Effector CD8-positive, alpha-beta T cell (primary cell): ENCODE measurements at places on chromosomes 2 and 18.

- no peak for DNase-seq
These were observed 112.5 kb upstream of the CREB1 start for GRCh38 chr2:207417301-207417718.

GRCh38 chr2:112867701-112868631, 31.4 kb upstream of the IL1B start:
- DNase-seq, result no peak

DNA sequence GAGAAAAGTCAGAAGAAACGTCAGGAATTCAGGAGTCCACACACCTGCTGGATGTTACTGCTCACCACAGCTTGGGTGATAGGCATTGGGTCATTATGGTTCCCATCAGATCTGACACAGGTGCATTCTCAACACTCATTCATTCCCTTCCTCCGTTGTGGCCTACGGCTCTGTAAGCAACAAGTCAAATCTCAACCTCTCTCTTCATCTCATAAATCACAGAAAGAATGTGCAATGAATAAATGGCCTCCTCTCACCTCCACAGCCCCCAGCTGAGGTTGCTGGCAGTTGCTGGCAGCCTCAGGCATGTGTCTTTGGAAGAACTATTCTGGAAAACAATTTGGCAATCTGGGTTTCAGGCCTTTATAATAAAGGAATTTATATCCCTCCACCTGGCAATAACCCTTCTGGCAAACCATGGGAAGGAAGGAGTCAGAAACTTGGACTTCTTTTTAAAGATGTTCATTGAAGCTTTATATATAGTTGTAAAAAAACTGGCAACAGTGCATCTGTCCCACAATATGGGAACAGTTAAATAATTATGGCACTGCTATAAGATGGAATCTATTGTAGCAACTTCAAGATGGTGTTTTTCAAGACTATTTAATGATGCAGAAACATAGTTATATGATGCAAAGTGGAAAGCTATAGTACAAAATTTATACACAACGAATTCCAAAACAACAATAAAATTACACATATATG, 175.4 kb downstream of the ANAPC1 start:
- no peak for DNase-seq

DNA sequence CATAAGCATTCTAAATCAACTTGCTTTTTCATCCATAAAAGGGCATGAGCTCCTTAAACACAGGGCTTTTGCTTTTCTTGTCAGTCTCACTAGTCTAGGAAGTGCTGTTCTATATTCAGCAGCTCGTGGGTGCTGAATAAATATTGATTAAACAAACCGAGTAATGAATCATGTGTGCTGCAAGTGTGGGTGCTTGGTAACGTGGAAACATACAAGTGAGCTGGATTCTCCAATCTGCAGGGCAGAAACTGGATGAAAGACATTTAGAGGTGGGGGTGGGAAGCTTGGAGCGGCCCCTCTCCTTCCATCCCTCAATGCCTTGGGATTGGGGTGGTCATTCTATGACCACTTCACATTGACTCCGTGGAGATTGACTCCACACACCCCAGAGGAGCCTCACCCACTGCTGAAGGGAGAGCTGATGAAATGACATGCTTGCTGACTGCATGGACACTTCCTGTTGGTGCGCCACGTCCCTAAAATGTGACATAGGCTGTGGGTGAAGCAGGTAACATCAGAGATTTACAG, 114.6 kb downstream of the DOCK10 start:
- DNase-seq, result peak; percentile 34

DNA sequence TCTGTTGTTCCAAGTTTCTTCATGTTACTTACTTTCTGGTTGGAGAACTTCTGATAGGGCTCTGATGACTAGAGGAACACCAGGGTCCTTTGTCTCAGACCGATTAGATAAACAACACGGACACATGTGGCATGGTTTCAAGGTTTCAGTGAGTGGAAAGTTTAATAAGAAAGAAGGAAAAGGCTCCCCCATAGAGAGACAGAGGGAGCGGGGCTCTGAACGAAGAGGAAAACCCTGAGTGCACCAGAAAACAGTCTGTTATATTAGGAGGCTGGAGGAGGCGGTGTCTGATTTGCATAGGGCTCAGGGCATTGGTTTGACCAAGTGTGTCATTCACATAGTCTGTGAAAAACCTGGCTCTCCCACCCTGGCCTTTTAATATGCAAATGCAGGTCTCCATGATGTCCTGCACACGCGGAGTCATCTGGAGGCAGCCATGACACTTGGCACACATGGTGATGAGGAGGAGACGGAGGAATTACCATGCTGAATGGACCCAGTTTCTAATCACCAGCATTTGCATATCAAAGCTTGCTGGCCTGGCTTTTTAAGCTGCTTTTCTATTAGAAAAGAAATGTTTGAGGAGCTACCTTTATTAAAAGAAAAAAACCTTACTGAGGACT, 94.2 kb downstream of the PTPN4 start:
- no peak for DNase-seq

- no peak for DNase-seq
These were observed 5.8 kb downstream of the DLX2 start for GRCh38 chr2:172096626-172097547.

- no peak for DNase-seq
These were observed 16.9 kb downstream of the GPR55 start for GRCh38 chr2:230908092-230908594.

DNA sequence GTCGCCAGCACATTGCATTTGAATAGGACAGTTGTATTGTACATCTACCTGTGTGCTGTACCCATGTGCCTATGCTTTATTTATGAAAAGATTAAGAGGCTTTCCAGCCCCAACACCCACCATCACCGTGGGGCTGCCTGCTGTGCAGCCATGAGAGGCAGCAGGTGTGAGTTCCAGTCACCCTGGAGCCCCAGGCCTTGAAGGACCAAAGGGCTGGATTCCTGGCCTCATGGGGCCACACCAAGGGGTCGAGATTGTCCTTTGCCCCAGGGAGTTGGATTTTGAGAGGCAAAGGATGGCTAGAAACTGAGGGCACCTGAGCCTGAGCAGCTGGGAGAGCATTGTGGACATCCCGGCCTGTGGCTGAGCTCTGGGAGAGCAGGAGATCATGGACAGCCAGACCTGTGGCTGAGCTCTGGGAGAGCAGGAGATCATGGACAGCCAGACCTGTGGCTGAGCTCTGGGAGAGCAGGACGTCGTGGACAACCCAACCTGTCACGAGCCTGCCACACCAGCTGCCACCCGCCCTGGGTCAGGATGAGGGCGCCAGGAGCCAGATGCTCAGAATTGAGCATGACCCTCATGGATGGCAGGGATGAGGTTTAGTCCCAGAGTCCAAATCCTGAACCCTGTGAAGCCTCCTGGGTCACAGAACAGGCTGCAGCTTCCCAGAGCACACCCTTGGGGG, 182.5 kb upstream of the RAB6C start:
- DNase-seq, result no peak

DNA sequence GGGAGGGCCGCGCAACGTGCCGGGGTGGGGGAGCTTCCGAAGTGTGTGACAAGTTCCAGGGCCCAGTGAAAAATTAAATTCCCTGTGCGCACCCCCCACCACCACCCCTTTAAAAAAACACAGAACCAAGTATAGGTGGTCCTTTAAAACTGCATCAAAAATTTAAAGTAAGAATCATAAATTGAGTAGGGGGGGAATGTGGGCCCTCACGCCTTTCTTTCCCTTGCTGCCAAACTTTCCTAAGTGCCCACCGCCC, 2.5 kb downstream of the BCL11A start:
- no peak for DNase-seq

GRCh38 chr2:192578780-192579179, 384.0 kb upstream of the TMEFF2 start:
- DNase-seq, result no peak

- DNase-seq, result no peak
These were observed 97.4 kb upstream of the NABP1 start for GRCh38 chr2:191580581-191580980.

GRCh38 chr2:128599700-128600099, 281.0 kb upstream of the HS6ST1 start:
- no peak for DNase-seq

- DNase-seq, result no peak
These were observed 43.0 kb downstream of the OSGEPL1 start for GRCh38 chr2:189719571-189719970.

GRCh38 chr2:147806846-147807245, 38.0 kb upstream of the ACVR2A start:
- no peak for DNase-seq

DNA sequence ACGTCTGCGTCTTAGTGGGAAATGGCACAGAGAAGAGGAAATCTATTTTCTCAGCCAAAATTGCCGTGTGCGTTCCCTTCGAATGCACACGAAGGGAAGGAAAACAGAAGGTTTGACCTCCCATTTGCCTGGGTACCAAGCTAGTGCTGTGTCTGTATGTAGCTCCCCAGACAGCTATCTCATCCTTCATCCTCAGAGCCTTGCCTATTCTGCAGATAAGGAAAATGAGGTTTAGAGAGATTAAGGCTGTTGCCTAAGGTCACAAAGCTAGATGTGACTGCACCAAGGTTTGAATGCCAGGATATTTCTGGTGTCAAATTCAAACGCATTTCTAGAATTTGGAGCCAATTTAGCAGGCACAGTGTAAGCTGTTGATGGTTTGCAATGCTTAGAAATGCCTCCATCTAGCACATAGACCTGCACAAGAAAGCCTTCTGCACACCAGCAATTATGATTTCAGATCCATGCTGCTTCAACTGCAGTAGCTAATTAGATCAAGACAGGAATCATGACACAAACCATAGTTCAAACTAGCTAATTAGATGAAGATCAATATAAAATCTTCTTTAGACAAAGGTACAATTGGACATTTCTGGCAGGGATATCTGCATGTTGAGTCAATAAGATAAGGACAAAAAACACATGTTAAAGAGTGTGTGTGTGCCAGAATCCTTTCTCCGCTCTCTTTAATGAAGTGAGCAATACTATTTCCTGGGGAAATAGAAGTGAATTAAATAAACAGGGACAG, 115.1 kb downstream of the CMPK2 start:
- no peak for DNase-seq

GRCh38 chr2:200484934-200485333, 24.9 kb downstream of the KCTD18 start:
- no peak for DNase-seq

GRCh38 chr2:120842456-120843439, 107.1 kb downstream of the GLI2 start:
- DNase-seq, result no peak

DNA sequence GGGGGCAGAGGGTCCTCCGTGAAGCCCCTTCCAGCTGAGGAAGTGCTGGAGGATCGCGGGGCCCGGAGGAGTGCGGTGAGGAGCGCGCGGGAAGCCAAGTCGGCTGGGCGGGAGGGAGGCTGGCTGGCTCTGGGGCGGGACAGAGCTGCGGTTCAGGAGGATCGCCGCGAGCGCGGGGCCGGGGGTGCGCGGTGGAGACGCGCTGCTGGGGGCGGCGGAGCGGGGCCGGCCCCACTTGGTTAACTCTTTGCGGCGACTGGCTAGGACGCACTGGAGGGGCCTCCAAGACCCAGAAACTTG, 464 bp downstream of the CYBRD1 start:
- no peak for DNase-seq

GRCh38 chr2:98468621-98469236, 24.1 kb downstream of the INPP4A start:
- DNase-seq, result no peak

- no peak for DNase-seq
These were observed 147.8 kb downstream of the TMEM18 start for GRCh38 chr2:529424-529823.

DNA sequence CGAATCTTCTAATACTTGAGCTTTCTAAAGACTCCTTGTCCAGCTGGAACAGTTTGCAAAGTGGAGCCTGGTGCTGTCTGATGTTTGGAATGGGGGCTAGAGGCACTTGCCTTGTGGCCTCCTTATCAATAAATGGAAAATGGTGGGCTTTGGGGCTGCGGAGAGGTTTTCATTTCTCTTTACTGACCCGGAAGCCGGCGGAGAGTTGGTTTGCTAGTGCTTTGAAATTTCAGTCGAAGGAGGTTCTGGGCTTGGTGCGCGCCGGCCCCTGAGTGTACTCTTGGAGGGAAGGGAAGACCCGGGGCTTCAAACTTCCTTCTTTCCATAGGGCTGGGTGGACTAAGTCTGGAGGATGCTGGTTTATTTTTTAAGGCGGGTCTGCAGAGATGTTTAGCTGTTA, 714 bp downstream of the RPIA start:
- no peak for DNase-seq

DNA sequence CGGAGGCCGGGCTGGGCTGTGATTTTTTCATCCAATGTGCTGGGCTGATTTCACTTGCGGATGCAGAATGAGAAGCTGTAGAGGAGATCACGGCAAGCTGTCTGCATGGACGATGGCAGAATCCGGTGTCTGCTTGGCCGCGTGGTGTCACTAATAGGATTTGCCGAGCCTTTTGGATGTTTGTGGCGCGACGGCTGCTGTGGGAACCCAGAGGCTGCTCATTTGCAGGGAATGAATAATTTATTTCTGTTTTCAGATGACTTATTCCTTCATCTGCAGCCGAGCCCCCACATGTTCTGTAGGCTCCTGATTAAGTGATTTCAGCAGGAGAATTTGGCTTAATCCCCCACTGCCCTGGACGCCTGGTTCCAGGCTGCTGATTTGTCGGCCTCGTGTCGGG, 62.6 kb downstream of the ODC1 start:
- no peak for DNase-seq

- DNase-seq, result no peak
These were observed 3.4 kb upstream of the PAX8 start for GRCh38 chr2:113281910-113282746.

DNA sequence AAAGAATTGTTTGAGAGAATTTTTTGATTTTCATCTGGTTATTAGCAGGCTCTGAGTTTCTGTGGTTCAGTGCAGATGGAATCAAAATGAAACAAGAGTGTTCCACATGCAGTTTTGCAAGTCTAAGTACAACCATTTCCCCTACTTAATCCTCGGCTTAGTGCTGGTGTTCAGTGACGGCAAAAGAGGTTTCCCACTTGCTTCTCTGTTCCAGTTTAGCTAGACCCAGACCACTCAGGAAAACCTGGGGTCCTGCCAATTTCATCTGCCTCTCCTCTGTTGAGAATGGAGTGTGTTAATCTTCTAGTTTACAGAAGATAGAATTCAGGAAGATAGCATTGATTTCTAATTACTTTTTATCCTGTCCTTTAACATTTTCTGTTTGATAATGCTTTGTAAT, 996.2 kb upstream of the FANCL start:
- no peak for DNase-seq

GRCh38 chr2:140603416-140603815, 1527.4 kb downstream of the LRP1B start:
- no peak for DNase-seq

- no peak for DNase-seq
These were observed 766.4 kb upstream of the FAM98A start for GRCh38 chr2:34365512-34365911.

DNA sequence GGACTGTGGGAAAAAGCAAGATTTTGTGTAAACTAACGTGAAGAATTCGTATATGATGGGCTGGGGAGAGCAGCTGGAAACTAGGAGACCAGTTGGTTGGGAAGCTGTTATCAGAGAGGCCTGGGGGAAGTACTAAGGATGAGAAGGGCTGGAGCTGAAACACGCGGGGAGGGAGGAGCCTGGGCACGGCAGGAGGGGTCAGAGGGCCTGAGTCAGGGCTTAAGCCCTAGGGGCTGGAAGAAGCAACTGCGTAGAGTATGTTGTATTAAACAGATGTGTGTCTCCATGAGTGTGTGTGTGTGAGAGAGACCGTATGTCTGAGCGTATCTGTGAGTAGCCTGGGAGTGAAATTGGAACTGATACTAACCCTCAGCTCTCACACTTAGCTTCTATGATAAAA, 8.4 kb downstream of the POMC start:
- no peak for DNase-seq

GRCh38 chr18:3012136-3013023, 564 bp downstream of the LPIN2 start:
- DNase-seq, result peak; percentile 23
